ENCODE measurements at places on chromosomes 4 and X.

GRCh38 chrX:112450810-112451209, 228.9 kb downstream of the LHFPL1 start:
- DNase-seq, result no peak

DNA sequence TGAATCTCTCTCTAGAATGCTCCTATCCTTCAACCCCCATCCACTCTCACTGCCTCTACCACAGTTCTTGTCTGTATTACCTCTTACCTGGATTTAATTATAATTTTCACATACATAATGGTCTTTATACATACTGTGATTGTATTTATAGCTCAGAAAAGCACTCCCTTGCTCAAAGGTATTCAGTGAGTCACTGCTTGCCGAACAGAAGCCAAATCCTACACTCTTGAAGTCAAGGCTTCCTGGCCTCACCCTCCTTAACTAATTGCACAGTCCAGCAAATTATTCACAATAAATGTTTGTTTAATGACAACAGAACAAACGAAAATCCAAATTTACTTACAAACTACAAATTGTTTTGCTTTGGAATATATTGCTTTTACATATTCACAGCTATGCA, 159.5 kb downstream of the KLHL13 start:
- no peak for DNase-seq

GRCh38 chr4:63788271-63788670, 621.0 kb downstream of the TECRL start:
- no peak for DNase-seq

GRCh38 chrX:99394456-99394855, 1015.6 kb downstream of the PCDH19 start:
- no peak for DNase-seq

GRCh38 chr4:138911909-138912703, 103.5 kb upstream of the NOCT start:
- DNase-seq, result peak; percentile 84

DNA sequence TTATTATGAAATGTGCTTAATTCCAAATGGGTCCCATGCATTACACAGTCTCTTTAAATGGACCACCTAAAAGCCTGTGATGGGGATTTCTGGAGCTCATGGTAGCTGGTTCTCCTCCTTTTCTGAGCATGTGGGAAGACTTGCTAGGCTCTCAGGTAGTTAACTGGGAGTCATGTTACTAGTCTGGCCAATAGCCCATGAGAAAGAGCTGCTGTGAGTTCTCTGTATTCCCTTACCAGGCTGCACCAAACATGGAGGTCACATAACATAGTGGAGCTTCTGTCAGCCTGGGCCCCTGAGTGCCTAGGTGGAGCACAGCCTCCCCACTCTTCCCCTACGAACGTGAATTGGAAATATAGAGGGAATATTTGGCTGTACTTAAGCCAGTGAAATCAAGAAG, 198.4 kb downstream of the MAML3 start:
- no peak for DNase-seq

GRCh38 chr4:186481998-186482790, 73.2 kb downstream of the MTNR1A start:
- DNase-seq, result no peak

- DNase-seq, result no peak
Measured at GRCh38 chr4:95929448-95930064, 89.7 kb downstream of the PDHA2 start.

GRCh38 chrX:42242004-42242403, 318.6 kb upstream of the CASK start:
- no peak for DNase-seq

- DNase-seq, result no peak
Measured at GRCh38 chr4:157315968-157316367, 95.4 kb downstream of the GRIA2 start.

GRCh38 chr4:108717386-108717785, 45.5 kb downstream of the ETNPPL start:
- DNase-seq, result no peak

DNA sequence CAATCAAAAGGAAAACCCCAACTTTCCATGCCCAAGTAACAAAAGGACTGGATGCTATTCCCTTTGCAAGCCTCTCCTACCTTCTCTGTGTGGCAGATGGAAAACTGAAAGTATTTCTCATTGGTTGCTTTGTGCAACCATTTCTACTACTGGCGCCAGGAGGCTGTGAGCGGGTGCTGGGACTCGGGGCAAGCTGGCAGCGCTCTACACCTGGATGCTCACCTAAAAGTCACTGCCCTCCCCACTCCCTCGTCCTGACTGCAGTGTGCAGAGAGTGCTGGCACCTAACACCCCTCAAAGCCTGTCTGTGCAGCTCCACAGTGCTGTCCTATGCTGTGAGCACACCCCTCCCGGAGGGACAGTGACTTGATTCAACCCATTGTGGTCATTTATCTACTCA, 54.2 kb upstream of the STS start:
- DNase-seq, result no peak

- DNase-seq, result no peak
Measured at GRCh38 chr4:26255989-26256388, 64.8 kb upstream of the RBPJ start.

DNA sequence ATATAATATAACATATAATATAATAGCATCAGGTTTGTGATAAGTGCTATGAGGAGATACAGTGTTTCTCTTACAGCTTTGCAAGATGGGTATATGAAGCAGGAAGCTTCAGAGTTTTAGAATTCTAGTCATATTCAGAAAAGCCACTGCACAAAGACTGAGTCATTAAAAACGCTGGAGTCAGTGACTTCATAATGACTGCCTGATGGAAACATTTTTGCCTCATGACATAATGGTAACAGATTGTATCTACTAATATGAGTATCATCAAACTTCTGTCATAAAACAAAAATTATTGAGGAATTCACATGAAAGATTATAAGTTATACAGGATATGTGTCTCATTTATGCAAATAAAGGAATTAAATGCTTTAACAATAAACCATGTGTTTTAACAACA, 46.8 kb downstream of the EPHA5 start:
- no peak for DNase-seq

DNA sequence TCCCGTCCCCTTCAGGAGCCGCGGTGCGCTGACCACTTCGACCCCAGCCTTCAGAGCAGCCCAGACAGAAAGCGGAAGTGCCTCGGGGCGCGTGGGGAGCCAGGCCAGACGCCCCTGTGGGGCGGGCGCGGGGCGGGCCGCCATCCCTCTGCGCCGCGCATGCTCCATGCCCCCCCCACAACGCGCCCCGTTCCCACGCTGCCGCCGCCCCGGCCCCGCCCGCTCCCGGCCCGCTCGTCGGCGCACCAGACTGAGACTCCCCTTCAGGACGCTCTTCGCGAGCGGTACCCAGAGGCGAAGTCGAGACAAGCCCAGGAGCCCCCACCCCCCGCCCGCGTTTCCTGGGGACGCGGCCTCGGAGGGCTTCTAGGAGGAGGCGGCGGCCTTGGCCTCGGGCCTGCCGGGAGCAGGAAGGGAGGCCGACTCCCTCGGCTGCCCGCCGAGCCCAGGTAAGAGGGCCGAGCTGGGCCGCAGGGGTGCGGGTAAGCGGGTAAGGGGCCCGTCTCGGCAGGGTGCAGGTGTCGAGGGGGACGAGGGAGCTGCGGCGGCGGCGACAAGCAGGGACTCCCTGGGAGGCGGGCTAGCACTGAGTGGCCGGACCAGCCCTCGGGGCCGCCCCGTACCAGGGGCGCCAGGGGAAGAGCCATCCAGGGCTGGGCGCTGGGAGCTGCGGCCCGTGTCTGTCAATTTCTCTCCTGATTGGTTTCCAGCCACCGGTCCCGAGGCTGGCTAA, at the start of gene ZFP92:
Gene ZFP92 (plus strand): TSS at position 218 of the 733 bp plus-strand sequence. CDS start 6,851 bp downstream, outside the sequence.
- no peak for DNase-seq

DNA sequence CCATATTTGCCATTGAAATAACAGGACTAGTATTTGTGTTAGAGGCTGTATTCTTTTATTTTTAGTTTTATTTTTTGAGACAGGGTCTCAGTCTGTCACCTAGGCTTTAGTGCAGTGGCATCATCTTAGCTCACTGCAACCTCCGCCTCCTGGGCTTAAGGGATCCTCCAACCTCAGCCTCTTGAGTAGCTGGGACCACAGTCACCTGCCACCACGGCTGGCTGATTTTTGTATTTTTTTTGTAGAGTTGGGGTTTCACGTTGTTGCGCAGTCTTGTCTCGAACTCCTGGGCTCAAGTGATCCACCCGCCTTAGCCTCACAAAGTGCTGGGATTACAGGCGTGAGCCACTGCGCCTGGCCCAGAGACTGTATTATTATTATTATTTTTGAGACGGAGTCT, 15.3 kb downstream of the TMEM131L start:
- no peak for DNase-seq

DNA sequence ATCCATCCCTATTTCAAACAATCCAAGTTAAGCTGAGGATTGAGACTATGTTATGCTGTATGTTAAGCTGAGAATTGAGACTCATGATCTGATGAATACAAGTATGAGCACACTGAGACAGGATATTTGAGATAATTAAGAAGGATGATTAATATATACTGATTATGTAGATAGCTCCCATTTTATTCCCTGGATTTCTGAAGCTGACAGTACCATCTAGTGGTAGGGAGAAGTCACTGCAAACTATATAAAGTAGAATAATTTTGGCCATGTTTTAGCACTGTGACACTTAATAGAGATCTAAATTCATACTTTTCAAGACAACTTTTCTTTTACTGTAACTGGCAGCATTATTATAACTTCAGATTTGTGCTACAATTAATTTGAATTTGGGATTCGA, 63.8 kb upstream of the HPRT1 start:
- DNase-seq, result peak; percentile 33

DNA sequence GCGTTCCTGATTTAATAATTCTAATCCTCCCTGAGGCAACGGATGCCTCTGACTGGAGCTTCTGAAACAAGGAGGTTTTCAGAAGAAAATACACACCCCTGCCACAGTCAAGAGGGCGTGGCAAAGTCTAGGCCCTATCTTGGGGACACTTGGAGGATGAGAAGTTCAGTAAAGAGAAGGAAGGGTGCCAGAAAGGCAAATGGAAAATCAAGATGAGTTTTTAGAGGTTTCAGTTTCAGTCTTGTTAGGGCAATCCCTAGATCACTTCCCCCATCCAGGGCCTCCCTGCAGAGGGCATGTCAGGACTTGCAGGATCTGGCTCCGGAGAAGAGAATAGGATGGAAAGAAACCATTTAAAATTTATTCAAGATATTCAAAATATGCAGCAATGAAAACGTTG, 28.5 kb upstream of the FGF2 start:
- peak; percentile 29 for DNase-seq

GRCh38 chrX:106619797-106620196, 8.0 kb downstream of the RADX start:
- DNase-seq, result no peak

All from NCI-H748 treated with DMSO at 0.1 percent for 48 hours (cell line).